Caki2 (cell line): ENCODE measurements at places on chromosomes 1 and 21. TPM values are rescaled to one million over a fixed set of nuclear protein-coding genes. Genes with fewer than 3 reads are reported as not detected.

Gene SPATA21
- not detected in 2 replicates for total RNA-seq

Gene LEFTY1
- total RNA-seq, result not detected in 2 replicates

Gene RSPH1
- 0.32 and 2.6 TPM in 2 replicates for total RNA-seq

Gene CYP4A22
- total RNA-seq, result not detected in 2 replicates

Gene NR1I3
- not detected in 2 replicates for total RNA-seq

Gene CENPF
- 53.9 and 71.0 TPM in 2 replicates for total RNA-seq

Gene LCE2C
- total RNA-seq, result not detected in 2 replicates

Gene LRRC3
- total RNA-seq, result not detected in 2 replicates

Gene SEMA6C
- total RNA-seq, result 1.9 TPM in 1 of 2 replicates, not detected in the other

Gene TTC34
- not detected in 2 replicates for total RNA-seq

Gene CORT
- total RNA-seq, result 0.61 TPM in 1 of 2 replicates, not detected in the other

Gene AMY2A
- not detected in 2 replicates for total RNA-seq

Gene VANGL1
- total RNA-seq, result 1.6 and 3.6 TPM in 2 replicates

Gene AQP10
- not detected in 2 replicates for total RNA-seq

Gene MTF1
- 2.5 and 4.1 TPM in 2 replicates for total RNA-seq

Gene PROK1
- not detected in 2 replicates for total RNA-seq

Gene LRRIQ3
- 0.32 and 0.68 TPM in 2 replicates for total RNA-seq

Gene GCSAML
- not detected in 2 replicates for total RNA-seq

Gene TIE1
- total RNA-seq, result not detected in 2 replicates

Gene ANKRD34A
- total RNA-seq, result 0.74 TPM in 1 of 2 replicates, not detected in the other

Gene TPM3
- total RNA-seq, result 631 and 793 TPM in 2 replicates

Gene TEKT2
- total RNA-seq, result not detected in 2 replicates

Gene FLG
- not detected in 2 replicates for total RNA-seq

Gene PLXNA2
- 0.03 and 1.6 TPM in 2 replicates for total RNA-seq
